ENCODE measurements at places on chromosomes 7 and 10. TPM values are rescaled to one million over a fixed set of nuclear protein-coding genes. Genes with fewer than 3 reads are reported as not detected.

- H3K27ac ChIP-seq: no peak overlapping the region
- no peaks in the 10 kb centered on the region for H3K27me3 ChIP-seq
- H3K36me3 ChIP-seq: no peaks in the 10 kb centered on the region
- DNase-seq: no peak
- no peaks in the 10 kb centered on the region for H3K4me1 ChIP-seq
Measured at GRCh38 chr7:138032186-138032585, 30.3 kb upstream of the CREB3L2 start.

DNA sequence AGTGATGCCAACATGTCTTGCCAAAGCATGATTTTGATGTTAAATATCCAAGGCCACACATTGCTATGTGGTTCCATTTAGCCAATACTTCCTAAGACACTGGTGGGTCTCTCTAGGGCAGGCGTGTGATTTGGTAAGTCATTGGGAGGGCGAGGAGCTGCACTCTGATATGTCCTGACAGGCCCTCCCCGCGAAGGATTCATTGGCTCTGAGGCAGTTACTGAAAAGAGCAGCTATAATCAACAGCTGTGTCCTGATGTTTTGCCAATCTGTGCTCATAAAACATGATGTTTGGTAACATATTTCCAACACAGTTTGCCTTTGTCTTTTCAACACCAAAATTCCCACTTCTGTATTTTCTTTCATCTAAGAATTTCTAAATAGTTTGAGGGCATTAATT is 646.7 kb downstream of the PARD3 start:
- no peak overlapping the region for H3K4me3 ChIP-seq
- H3K27ac ChIP-seq: no peak overlapping the region
- no peaks in the 10 kb centered on the region for H3K36me3 ChIP-seq

The SEPTIN7 gene
- polyA plus RNA-seq: 356 TPM

DNA sequence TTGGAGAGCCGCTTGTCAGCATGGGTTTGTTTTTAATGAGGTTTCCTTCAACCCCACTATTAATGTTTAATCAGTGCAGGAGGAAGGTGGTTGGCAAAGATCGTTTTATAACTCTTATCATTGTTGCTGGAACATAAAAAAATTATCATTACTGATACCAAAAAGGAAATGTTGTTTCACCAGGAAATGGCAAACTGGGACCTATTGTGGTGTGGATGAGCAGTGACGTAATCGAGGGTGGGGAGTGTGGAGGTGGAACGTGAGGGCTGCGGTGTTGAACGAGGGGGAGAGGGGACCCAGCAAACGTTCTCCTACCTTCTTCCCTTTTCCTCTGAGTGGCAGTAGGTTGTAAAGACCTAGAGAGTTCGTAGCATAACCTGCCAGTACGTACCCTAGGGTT is 71.9 kb upstream of the TOMM7 start:
- H3K36me3 ChIP-seq: no peaks in the 10 kb centered on the region
- no peak overlapping the region for H3K27ac ChIP-seq

DNA sequence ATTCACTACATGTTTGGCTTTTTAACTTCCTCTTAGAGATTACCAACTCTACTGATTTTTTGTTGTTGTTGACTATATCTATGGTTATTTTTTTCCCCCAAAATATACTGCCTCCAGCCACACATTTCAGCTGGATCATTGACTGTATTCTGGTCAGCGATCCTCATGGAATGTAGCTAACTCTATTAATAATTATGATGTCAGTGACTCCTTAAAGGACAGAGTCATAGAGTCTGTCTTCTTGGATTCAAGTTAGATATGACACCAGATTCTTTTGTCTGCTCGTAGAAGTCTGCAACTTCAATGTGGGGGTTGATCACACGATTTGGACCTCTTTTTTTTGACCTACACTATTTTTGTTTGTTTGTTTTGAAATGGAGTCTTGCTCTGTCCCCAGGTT is 33.2 kb downstream of the UBN2 start:
- no peak overlapping the region for H3K27ac ChIP-seq
- no peaks in the 10 kb centered on the region for H3K36me3 ChIP-seq
- H3K4me1 ChIP-seq: no peaks in the 10 kb centered on the region
- no peak for DNase-seq
- H3K4me3 ChIP-seq: no peak overlapping the region

DNA sequence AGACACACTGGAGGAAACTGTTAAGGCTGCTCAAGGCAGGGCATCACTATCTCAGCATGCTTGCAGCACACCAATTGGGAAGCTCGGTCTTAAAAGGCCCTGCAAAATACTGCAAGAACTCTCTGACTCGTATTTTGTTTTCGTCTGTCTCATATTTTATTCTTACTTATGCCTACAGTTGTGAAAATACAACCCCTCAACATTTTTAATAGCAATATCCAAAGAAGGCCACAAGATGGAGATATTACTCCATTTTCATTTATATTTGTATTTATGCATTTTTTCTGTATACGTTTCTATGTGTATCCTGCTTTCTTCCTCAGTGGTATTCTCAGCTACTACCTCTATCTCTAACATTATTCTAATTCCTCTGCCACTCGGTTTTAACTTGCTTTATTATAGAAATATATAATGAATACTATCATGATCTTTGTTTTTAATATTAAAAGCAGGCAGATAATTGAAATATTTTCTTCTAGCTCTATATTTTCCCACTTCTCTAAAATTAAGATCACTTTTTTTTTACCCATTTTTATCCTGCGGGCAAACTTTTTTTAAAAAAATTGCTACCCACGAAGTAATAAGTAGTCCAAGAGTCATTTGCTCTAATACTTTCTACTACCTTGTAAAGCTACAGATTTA is 10.0 kb downstream of the DNAJC1 start:
- H3K27ac ChIP-seq: no peak overlapping the region
- no peaks in the 10 kb centered on the region for H3K36me3 ChIP-seq
- no peak for DNase-seq
- H3K4me3 ChIP-seq: no peak overlapping the region
- no peaks in the 10 kb centered on the region for H3K27me3 ChIP-seq

The HPSE2 gene
- 0.12 TPM for polyA plus RNA-seq

- no peak overlapping the region for H3K4me3 ChIP-seq
- no peaks in the 10 kb centered on the region for H3K36me3 ChIP-seq
- no peaks in the 10 kb centered on the region for H3K27me3 ChIP-seq
Measured at GRCh38 chr7:21099432-21099831, 312.7 kb upstream of the SP8 start.

DNA sequence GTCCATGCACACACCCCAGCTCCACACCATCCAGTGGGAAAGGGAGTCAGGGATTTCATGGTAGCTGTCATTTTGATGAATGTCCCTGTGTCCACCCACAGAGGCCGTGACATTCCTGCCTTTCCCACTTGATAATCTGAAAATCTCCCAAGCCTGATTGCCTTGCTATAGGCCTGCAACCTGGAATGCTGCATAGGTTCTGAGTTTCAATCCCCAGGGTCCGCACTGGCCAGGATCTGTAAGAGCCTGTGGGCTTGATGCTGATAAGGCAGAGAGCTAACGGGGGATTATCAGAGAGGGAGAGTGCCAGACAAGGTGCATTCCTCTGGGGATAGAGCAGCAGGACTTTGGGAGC is 57.5 kb downstream of the RBM20 start:
- H3K4me3 ChIP-seq: no peak overlapping the region
- no peak for DNase-seq
- H3K36me3 ChIP-seq: no peaks in the 10 kb centered on the region
- no peak overlapping the region for H3K27ac ChIP-seq
- no peaks in the 10 kb centered on the region for H3K27me3 ChIP-seq

The CYP3A7 gene
- 0.30 TPM for polyA plus RNA-seq

GRCh38 chr10:28910956-28911355 is 233.6 kb downstream of the BAMBI start:
- no peaks in the 10 kb centered on the region for H3K36me3 ChIP-seq
- H3K27me3 ChIP-seq: no peaks in the 10 kb centered on the region
- H3K4me1 ChIP-seq: no peaks in the 10 kb centered on the region

DNA sequence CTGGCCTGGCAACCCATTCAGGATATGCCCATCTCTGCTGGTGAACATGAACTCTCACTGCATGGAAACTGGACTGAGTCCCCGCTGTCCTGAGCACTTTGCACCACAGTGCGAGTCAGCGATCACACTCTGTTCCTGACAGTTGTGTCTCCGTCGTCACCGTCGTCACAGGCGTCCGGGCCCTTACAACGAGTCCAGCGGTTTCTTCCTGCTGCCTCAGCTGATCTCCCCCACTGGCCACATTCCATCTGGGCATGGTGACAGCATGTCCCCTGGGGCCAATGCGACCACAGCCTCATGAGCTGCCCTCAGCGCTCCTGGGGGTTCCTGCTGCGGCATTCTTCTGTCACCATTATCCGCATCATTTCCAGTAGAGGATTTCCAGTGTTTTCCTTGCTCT is 76.8 kb upstream of the KLF6 start:
- H3K27me3 ChIP-seq: no peaks in the 10 kb centered on the region
- H3K27ac ChIP-seq: no peak overlapping the region
- no peaks in the 10 kb centered on the region for H3K36me3 ChIP-seq
- peak; percentile 53 for DNase-seq
- no peak overlapping the region for H3K4me3 ChIP-seq

DNA sequence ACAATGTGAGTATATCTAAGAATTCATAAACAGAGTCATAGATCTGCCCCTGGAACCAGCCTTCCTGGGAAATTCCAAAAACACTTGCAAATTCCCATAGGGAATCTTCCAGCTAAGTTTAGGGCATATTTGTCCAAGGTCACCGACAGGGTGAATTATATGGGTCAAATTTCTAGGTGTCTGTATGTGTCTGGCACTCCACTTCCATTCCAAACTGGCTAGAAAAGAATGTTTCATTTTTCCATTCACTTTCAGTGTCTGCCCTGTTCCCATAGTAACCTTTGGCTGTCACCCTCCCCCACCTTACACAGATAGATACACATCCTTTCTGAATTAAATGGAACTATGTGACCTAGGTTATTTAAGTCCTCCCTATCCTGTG is 230.9 kb downstream of the CREB5 start:
- no peak overlapping the region for H3K27ac ChIP-seq
- no peaks in the 10 kb centered on the region for H3K36me3 ChIP-seq
- no peaks in the 10 kb centered on the region for H3K4me1 ChIP-seq
- no peaks in the 10 kb centered on the region for H3K27me3 ChIP-seq
- DNase-seq: no peak

The GCK gene
- 0.48 TPM for polyA plus RNA-seq

GRCh38 chr10:127996586-127996985 is 89.7 kb downstream of the PTPRE start:
- no peaks in the 10 kb centered on the region for H3K27me3 ChIP-seq
- no peak overlapping the region for H3K27ac ChIP-seq
- no peaks in the 10 kb centered on the region for H3K36me3 ChIP-seq
- no peak overlapping the region for H3K4me3 ChIP-seq
- peaks cover 5% of the 10 kb centered on the region for H3K4me1 ChIP-seq
- DNase-seq: no peak

DNA sequence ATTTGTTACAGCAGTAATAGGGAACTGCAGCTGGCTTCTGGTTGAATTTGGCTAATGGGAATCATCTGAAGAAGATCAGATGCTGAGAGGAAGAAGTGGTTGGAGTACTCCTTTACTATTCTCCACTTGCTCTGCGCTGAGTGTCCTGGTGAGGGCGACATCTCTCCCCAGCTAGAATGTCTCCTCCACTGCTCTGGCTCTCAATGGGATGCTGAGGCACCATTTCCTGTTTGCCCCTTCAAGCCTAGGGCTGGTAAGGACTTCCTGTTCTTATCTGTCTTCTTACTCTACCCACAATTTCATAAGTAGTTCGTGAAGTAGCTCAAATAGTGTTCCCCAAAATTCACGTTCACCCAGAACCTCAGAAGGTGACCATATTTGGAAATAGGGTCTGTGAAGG is 43.2 kb upstream of the TES start:
- no peaks in the 10 kb centered on the region for H3K4me1 ChIP-seq
- DNase-seq: no peak
- no peaks in the 10 kb centered on the region for H3K27me3 ChIP-seq

GRCh38 chr7:155338632-155339320 is 41.1 kb downstream of the INSIG1 start:
- DNase-seq: no peak
- H3K4me3 ChIP-seq: no peak overlapping the region
- H3K4me1 ChIP-seq: no peaks in the 10 kb centered on the region
- no peak overlapping the region for H3K27ac ChIP-seq
- H3K36me3 ChIP-seq: no peaks in the 10 kb centered on the region

GRCh38 chr10:51159841-51160240 is 85.6 kb downstream of the PRKG1 start:
- no peak for DNase-seq
- H3K36me3 ChIP-seq: no peaks in the 10 kb centered on the region
- H3K27ac ChIP-seq: no peak overlapping the region

The AGMO gene
- polyA plus RNA-seq: 0.44 TPM

DNA sequence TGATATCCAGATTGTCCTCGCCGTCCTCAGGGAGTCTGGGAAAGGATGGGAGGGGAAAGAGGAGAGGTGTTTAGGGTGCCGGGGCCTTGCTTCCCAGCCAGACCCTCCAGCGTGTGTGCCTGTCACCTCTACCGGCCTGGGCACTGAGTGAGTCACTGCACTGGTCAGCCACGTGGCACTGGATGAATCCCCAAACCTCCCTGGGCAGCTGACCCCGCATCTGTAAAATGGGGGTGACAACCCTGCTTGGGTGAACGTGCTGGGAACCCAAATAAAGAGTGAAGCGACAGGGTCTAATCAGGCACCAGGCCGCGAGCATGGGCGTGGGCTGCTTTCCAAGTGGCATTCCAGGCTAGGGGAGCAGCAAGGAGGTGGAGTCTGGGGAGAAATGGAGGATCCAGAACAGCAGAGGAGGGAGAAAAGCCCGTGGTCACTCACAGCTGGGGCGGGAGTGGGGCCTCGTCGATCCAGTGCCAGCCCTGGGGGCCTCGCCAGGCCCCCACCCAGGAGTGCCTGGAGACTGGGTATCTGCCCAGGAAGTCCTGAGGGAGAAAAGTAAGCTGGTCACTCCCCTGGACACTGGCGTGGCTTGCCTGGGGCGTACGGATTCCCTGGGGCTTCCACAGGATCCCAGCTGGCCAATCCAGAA is 29.7 kb downstream of the KLRG2 start:
- H3K27ac ChIP-seq: no peak overlapping the region
- DNase-seq: no peak
- H3K27me3 ChIP-seq: no peaks in the 10 kb centered on the region
- no peaks in the 10 kb centered on the region for H3K4me1 ChIP-seq
- H3K4me3 ChIP-seq: no peak overlapping the region
- H3K36me3 ChIP-seq: no peaks in the 10 kb centered on the region

GRCh38 chr7:148787571-148788295 is 89.0 kb downstream of the CUL1 start:
- H3K27ac ChIP-seq: no peak overlapping the region
- no peak overlapping the region for H3K4me3 ChIP-seq
- no peaks in the 10 kb centered on the region for H3K27me3 ChIP-seq
- H3K4me1 ChIP-seq: no peaks in the 10 kb centered on the region
- no peaks in the 10 kb centered on the region for H3K36me3 ChIP-seq

GRCh38 chr7:98568891-98569290 is 48.2 kb upstream of the NPTX2 start:
- DNase-seq: no peak
- no peaks in the 10 kb centered on the region for H3K36me3 ChIP-seq
- H3K4me1 ChIP-seq: no peaks in the 10 kb centered on the region
- H3K4me3 ChIP-seq: no peak overlapping the region
- no peak overlapping the region for H3K27ac ChIP-seq

- no peaks in the 10 kb centered on the region for H3K27me3 ChIP-seq
- H3K4me1 ChIP-seq: peaks cover 3% of the 10 kb centered on the region
- no peak overlapping the region for H3K4me3 ChIP-seq
- H3K27ac ChIP-seq: no peak overlapping the region
- no peak for DNase-seq
- no peaks in the 10 kb centered on the region for H3K36me3 ChIP-seq
Measured at GRCh38 chr10:116779076-116779687, 36.8 kb upstream of the HSPA12A start.

The ACTR3C gene
- polyA plus RNA-seq: 1.8 TPM
